Suppressor macrophage treated with lipopolysaccharide for 1 hour (primary cell): ENCODE measurements at places on chromosomes 12 and 14.
A peak's percentile ranks its signal among the peaks of the same experiment; 100 is the strongest.

GRCh38 chr12:120625557-120626419 is 14.6 kb upstream of the CABP1 start:
- no peak for DNase-seq

DNA sequence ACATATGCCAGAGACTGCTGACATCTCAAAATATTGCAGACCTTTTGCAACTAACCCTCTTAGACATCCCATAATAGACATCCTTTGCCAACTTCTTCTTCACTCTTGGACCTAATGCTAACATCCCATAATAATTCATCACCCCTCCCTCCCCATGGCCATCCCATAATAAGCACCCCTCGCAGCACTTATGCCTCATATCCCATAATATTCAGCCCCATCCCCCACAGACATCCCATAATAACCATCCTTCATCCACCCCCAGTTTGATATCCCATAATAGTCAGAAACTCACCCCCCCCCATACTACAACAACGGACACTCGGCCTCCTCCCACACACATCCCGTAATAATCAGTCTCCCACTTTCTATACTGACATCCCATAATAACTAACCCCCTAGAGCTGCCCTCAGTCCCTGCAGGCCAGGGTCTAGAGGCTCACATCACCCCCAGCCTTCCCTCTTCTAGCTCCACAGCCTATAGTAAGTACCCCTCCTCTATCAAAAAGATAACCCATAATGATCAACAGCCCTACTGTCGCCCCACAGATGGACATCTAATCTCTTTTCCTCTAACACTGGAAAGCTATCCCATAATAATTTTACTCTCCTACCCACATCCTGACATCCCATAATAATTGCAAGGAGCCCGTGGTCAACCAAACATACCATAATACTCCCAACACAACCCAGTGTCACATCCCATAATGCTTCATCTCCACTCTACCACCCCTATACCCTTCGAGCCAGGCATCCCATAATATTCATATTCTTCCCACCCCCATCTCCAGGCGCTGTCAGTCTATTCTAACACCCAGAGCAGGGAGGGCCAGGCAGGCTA is 792 bp upstream of the CHD4 start:
- DNase-seq: peak; percentile 32

DNA sequence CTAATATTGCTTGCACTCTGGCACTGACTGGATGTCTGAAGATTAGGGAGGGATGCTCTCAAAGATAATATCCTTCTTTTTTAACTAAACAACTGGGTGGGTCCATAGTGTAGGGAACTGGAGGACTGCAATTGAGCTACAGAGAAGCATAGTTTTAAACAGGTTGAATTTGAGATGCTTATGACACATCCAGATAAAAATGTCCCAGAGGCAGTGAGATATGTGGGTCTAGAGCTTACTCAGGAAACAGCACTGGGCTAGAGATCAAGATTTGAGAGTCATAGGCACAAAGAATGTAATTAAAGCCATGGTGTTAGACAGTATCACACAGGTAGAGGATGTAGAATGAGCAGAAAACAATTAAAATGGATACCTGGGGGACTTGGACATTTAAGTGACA is 198.4 kb downstream of the NELL2 start:
- DNase-seq: no peak

DNA sequence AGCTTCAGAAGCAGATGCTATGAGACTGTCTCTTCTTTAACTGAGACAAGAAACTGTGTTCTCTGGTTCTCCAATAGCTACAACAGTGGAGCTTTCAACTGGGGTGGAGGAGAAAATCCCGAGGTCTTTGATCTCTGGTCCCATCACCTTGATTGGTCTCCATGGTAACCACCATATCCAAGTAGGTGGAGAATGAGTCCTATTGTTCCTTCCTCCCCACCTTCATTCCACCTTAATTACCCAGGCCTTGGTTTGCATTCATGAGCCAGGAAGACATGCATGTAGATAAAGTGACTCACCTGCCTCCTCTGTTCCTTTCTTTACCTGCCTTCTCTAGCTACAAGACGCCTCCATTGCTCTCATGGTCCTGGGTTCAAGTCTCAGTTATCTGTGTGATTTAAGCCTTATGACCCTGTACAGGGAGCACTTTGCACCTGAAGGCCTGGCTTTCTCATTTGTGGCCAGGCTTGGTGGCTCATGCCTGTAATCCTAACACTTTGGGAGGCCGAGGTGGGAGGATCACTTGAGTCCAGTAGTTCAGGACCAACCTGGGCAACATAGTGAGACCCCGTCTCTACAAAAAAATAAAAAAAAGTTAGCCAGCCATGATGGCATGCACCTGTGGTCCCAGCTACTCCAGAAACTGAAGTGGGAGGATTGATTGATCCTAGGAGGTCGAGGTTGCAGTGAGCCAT is 157.7 kb upstream of the TBX3 start:
- no peak for DNase-seq

- no peak for DNase-seq
These were observed 121.8 kb downstream of the BCL11B start for GRCh38 chr14:99150236-99150635.

GRCh38 chr12:53159195-53159839 is 21.2 kb upstream of the ZNF740 start:
- DNase-seq: peak; percentile 85

DNA sequence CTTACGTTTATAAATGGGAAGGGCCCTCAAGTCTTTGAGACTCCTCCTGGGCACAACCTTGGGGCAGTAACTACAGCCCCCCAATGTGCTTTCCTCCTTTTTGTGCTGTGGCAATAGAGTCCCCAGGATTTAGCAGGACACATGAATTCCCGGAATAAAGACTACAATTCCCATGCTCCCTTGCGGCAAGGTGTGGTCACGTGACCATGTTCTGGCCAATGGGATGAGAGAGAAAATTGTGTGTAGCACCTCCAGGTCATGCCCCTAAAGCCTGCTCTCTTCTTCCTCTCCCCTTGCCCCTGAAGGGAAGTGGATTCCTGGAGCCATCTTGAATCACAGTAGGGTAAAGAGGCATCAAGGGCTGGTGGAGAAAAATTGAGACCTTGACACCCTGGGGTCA is 295.1 kb upstream of the SFSWAP start:
- DNase-seq: no peak

GRCh38 chr12:92096346-92097136 is 49.1 kb downstream of the BTG1 start:
- DNase-seq: no peak

- no peak for DNase-seq
These were observed 5.8 kb downstream of the ARHGEF40 start for GRCh38 chr14:21075719-21076437.

GRCh38 chr14:88505621-88506020 is 49.2 kb downstream of the PTPN21 start:
- no peak for DNase-seq

GRCh38 chr14:35419429-35419841 is 14.9 kb upstream of the NFKBIA start:
- DNase-seq: no peak

GRCh38 chr14:76832503-76832988 is 6.3 kb downstream of the LRRC74A start:
- peak; percentile 96 for DNase-seq

GRCh38 chr12:104825408-104825807 is 132.7 kb downstream of the SLC41A2 start:
- peak; percentile 53 for DNase-seq

DNA sequence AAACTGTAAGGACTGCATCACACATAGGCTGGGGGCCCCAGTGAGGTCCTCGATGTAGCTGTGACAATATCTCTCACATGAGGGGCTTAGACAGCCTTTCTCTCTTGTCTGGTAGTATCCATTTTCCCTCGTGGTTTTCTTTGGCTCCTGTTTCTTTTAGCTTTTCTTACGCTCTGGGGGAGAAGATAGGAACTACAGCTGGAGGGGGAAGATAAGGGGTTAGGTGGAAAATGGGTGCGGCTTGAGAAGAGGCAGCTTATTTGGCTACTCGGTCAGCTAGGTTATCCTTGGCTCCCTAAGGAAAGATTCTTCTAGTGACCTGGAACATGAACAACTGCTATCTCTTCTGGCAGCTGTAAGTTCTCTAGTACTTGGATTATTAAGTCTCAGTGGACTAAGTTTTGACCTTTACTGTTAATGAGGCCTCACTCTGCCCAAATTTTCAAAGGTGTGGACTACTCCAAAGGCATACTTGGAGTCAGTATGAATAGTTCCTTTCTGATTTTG is 28.7 kb upstream of the CPNE8 start:
- no peak for DNase-seq

- DNase-seq: no peak
These were observed 88.7 kb downstream of the ASCL1 start for GRCh38 chr12:103046154-103046553.

- DNase-seq: peak; percentile 69
These were observed 9.1 kb downstream of the HEATR5A start for GRCh38 chr14:31411218-31411727.

- DNase-seq: no peak
These were observed 100.7 kb downstream of the SCARB1 start for GRCh38 chr12:124762791-124763593.

DNA sequence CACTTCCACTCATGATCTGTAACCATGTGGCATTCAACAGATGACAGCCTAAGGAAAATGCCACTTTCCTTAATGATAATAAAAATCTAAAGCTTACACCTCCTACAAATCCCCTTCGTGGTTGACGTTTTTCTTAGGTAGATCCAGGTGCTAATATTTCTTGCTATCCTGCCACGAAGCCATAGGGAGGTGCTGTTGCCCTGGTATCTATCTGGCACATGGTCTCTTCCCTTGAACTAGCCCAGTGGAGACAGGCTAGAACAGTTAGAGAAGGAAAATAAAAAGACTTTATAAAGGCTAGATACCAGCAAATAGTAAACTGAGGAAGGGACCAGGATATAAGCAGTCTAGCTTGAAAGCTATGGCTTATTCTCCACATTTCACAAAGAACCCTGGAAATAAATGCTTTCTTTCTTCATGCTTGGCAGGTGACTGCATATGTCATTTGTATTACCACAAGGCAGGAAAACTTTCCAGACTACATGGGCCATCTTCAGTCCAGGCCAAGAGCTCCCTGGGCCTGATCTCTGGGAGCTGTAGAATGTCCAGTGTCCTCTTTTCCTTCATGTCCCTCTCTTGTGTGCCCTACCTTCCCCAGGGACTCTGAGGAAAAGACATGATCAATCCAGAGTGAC is 15.3 kb downstream of the SPIC start:
- DNase-seq: no peak

DNA sequence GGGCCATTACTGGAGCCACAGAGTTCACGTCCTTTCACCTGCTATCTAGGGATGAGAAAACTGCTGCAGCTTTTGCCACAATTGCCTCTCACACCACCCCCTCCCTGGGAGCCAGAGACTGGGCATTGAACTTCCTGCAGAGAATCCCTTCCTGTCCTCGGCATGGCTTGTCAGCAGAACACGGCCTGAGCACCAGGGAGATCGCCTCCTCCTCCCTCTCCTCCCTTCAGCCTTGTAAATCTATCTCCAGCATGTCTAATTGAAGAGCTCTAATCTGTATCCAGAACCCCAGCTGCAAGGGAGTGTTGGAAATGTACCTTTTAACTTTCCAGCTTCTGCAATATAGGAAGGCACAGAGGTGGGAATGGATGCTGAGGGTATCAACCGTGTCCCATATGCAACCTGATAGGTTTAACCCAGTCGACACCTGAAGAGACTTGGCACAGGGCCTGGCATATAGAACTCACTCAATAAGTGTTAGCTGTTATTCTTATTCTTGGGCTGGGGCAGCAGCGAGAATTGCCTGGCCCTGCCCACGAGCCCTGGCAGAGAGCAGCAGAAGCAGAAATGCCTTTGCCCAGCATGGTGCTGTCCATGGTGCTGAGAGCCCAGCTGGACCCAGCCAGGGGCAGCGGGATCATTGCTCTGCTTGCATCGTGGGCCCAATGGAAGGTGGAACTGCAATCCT is 26.8 kb downstream of the TMEM63C start:
- DNase-seq: peak; percentile 78

GRCh38 chr14:38090506-38090905 is 117.2 kb upstream of the SSTR1 start:
- DNase-seq: no peak

- no peak for DNase-seq
These were observed 55.1 kb upstream of the DBX2 start for GRCh38 chr12:45105996-45106395.

DNA sequence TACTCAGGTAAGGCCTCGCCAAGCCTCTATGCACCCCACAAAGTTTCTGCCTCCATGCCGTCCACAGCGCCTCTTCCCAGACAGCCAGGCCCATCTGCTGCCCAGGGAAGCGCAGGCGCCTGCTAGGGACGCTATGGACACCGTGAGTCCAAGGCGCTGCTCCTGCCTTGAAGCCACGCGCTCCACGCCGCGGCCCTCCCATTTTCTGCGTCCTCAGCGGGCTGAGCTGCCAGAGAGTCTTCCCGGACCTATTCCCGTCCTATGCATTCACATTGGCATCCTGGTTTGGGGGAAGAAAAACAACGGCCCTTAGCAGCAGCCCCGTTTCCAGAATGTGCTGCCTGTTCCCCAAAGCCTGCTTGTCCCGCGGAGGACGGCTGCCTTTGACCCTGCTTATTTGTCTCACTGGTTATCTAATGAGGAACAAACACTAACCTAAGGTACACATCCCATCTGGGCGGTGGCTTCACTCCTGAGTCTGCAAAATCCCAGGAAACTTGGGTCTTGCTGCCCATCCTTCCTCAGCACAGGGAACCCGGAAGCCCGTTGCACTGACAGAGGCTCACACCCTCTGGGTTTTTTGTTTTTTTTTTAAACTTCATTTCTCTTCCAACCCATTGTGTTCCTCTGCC is 38.0 kb downstream of the MMAB start:
- DNase-seq: no peak

- DNase-seq: no peak
These were observed 719.1 kb downstream of the C12orf50 start for GRCh38 chr12:87310126-87310525.

DNA sequence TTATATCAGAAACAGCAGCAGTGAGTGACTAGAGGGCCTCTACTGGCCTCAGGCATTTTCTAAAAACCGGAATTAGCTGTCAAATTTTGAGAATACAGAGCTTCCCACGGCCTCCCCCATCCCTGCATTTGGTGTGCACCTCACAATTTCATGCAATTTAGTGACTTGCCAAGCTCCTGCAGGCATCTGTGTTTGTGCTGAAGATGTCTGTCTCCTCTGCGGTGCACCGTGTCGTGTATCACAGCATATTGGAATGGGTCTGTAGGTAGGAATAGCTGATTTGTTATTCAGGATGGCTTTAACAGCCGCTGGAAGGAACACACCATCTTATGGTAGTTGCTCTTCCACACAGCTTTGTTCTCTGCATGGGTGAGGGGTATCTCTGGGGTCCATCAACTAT is 140.3 kb downstream of the SSPN start:
- DNase-seq: no peak
